ENCODE measurements at places on chromosomes 1 and 21. TPM values are rescaled to one million over a fixed set of nuclear protein-coding genes. Genes with fewer than 3 reads are reported as not detected.

The MCOLN2 gene
- 0.45 TPM for total RNA-seq

The SPATA17 gene
- 0.84 TPM for total RNA-seq

The RAP1GAP gene
- not detected for total RNA-seq

The AMY1A gene
- not detected for total RNA-seq

The CEP170 gene
- total RNA-seq, result 50.6 TPM

Measured in bronchus fibroblast of lung (primary cell).